ENCODE measurements at places on chromosomes 7 and 10. TPM values are rescaled to one million over a fixed set of nuclear protein-coding genes. Genes with fewer than 3 reads are reported as not detected.

Gene SSC4D
- polyA plus RNA-seq, result 1.3 TPM

Gene KCNH2
- polyA plus RNA-seq, result 3.0 TPM

GRCh38 chr10:62195675-62195926 lies 73.0 kb downstream of the RTKN2 start:
- no peak for DNase-seq

GRCh38 chr7:22435720-22436119 lies 64.3 kb downstream of the STEAP1B start:
- no peak for DNase-seq

All from ovary (tissue), 10 donors.